ENCODE measurements at places on chromosomes 1 and 21.

GRCh38 chr1:20261095-20261494 lies 29.6 kb upstream of the VWA5B1 start:
- DNase-seq: no peak

DNA sequence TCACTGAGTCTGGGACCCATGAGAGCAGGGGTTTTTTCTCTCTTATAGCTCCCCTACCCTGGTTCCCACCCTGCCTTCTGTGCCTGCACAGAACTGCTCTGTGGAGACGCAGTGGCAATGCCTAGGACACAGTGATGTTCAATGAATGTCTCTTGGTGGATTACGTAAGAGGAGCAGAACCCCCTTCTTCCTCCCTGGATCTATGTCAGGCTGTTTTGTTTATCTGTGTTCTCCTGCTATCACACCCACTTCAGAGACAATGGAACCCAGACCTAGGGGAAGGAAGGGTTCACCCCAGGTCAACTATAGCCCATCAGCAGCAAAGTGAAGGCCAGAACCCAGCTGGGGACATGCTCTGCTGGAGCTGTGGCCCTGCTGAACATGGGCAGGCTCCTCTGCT lies 2.0 kb downstream of the HPCAL4 start:
- no peak for DNase-seq

- DNase-seq: no peak
Measured at GRCh38 chr1:223702735-223703667, 9.3 kb upstream of the CAPN2 start.

DNA sequence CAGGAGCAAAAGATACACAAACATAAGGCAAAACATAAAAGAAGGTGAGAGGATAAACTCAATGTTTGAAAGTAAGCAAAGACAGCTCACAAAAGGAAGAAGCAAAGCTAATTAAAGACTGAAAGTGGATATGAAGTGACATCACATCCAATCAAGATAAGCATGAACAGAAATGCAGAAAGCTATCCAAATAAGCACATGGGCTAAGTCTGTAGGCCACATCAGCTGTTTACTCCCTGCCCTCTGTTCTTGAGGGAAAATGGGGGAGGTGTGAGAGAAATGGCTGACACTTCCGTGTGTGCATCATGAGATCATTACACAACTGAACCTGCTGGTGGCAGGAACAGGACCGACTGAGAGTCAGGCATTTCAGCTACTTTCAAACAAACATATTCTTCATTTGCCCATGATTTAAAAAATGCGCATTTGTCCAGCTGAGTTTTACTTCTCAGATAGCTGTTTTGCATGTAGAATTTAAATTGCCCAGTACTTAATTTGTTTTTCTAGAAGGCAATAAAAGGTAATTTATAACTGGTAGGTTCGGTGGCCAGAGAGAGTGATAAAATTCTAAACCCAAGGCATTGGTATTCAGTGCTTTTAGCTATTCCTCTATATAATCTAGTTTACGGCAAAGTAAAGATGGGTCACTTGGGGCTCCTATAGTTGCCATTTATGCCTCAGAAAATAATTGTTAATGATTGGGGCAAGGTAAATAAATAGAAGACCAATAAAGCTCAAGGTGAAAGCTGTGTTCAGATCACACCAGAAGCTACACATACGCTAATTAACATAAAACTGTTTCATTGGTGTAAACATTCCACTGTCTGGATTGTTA lies 27.2 kb upstream of the MAN1A2 start:
- peak; percentile 44 for DNase-seq

GRCh38 chr1:116006486-116006964 lies 30.2 kb downstream of the SLC22A15 start:
- peak; percentile 31 for DNase-seq

GRCh38 chr1:23246274-23246673 lies 29.0 kb upstream of the HTR1D start:
- DNase-seq: no peak

DNA sequence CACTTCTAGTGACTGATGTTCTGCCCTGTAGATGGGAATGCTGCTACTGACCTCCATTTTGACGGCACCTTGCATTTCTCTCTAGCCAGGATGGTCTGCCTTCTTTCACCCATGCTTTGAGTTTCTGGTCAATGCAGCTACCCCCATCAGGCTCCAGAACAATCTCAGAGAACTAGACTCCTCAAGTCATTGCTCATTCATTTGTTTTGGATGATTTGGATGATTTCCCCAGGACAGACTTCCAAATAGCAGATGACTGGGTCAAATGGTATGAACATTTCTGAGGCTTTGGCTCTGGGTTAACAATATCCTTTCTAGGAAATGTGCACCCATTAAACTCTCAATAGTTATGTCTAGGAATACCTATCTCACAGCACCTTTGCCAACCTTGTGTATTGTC lies 63.9 kb downstream of the CSMD2 start:
- DNase-seq: no peak

GRCh38 chr1:222257027-222257426 lies 290.9 kb downstream of the HHIPL2 start:
- DNase-seq: no peak

GRCh38 chr1:17903386-17903785 lies 148.3 kb downstream of the ACTL8 start:
- no peak for DNase-seq
